ENCODE measurements at places on chromosomes 11 and 22. TPM values are rescaled to one million over a fixed set of nuclear protein-coding genes. Genes with fewer than 3 reads are reported as not detected.

The CYB5R2 gene
- 6.6 TPM for total RNA-seq

The RAG1 gene
- total RNA-seq, result 0.37 TPM

The EHF gene
- total RNA-seq, result 0.14 TPM

The SIK2 gene
- 10.9 TPM for total RNA-seq

The CRELD2 gene
- 16.4 TPM for total RNA-seq

The DMC1 gene
- 16.3 TPM for total RNA-seq

The GAL3ST1 gene
- total RNA-seq, result not detected

The TRIM49 gene
- not detected for total RNA-seq

Data from activated CD4-positive, alpha-beta T cell treated with anti-CD3 and anti-CD28 coated beads for 36 hours (primary cell).